ENCODE measurements at places on chromosomes 1 and 21.

GRCh38 chr1:1839311-1839965, 51.4 kb downstream of the GNB1 start:
- no peak for DNase-seq

GRCh38 chr1:48671578-48671977, 105.1 kb downstream of the BEND5 start:
- no peak for DNase-seq

DNA sequence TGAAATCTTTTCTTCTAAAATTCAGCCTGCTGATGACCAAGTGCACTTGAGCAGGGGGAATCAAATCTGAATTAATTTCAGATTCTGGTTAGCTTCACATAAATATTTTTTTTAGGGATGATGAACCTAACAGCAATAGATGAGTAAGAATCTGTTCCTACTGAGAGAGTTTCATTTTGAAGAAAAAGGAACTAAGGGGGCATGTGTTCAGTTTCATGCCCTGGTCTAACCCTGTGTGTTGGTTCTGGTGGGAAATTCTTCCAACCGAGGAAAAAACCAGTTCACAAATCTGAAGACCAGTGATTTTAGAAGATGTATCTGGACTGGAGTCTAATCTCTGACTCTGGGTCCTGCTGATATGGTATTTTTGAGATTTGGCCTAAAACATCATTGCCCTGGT, 13.7 kb downstream of the SELL start:
- no peak for DNase-seq

GRCh38 chr1:57770772-57771171, 346.9 kb upstream of the DAB1 start:
- no peak for DNase-seq

GRCh38 chr1:194658090-194658439, 1471.7 kb upstream of the B3GALT2 start:
- DNase-seq = no peak

GRCh38 chr1:212825798-212826452, 21.5 kb downstream of the SPATA45 start:
- no peak for DNase-seq

GRCh38 chr1:209157546-209158249, 425.8 kb upstream of the CAMK1G start:
- peak; percentile 82 for DNase-seq

- no peak for DNase-seq
Measured at GRCh38 chr1:91870322-91870721, 15.6 kb downstream of the TGFBR3 start.

DNA sequence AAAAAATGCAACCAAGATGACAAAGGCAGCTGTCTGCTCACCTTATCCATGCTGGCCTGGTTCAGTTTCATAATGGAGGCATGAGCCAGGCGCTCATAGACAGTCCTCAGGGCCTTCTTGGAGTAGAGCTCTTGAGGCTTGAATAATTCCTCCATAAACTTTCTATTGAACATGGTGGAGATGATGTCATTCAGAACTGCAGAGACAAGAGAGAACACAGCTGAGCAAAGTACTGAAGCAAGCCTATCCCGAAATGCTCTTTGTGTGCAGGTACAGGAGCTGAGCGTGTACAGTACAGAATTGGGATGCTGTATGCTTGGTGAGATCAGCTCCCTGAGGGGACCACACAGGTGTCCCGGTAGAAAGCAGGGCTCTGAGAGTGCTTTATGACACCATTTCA, 11.5 kb downstream of the OSCP1 start:
- DNase-seq = no peak

DNA sequence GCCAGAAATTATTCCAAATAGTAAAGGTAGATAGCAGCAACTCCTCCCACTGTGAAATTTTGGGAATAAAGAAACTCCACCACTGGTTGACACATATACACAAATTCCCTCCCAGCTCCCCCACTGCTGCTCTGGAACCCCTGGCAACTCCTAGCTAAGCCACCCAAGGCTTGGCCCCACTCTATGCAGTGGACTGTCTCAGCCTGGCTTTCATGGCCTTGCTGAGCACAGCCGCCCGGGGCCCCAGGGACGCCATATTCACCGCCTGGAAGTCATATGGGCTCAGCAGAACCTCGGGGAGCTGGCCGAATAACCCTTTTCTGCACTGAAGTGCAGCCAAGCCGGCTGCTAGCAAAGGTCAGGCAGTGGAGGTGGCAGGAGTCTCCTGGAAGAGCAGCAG, 15.4 kb upstream of the RBM34 start:
- DNase-seq = no peak

- DNase-seq = peak; percentile 72
Measured at GRCh38 chr1:67342076-67342890, 34.6 kb downstream of the IL12RB2 start.

GRCh38 chr21:38531591-38531990, 33.3 kb upstream of the ERG start:
- DNase-seq = no peak

DNA sequence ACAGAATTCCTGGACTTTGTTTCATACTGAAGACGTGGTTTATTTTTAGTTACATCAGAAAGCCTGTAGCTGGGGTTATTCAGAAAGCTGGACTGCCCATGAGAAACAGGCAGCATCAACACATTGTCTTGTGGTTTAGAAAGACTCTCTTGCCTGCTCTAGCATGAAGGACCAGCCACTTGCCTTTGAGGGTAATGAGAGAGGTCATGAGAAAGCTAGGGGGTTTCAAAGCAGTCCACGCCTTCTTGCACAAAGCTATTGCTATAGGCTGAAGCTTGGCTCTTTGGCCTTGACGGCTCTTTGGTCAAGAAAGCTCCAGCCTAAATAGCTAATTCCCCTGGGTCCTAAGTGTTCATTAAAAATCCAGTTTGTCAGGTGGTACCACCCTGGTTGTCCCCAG, 208.1 kb downstream of the PRDM2 start:
- no peak for DNase-seq

- no peak for DNase-seq
Measured at GRCh38 chr1:181174861-181175260, 86.4 kb downstream of the IER5 start.

DNA sequence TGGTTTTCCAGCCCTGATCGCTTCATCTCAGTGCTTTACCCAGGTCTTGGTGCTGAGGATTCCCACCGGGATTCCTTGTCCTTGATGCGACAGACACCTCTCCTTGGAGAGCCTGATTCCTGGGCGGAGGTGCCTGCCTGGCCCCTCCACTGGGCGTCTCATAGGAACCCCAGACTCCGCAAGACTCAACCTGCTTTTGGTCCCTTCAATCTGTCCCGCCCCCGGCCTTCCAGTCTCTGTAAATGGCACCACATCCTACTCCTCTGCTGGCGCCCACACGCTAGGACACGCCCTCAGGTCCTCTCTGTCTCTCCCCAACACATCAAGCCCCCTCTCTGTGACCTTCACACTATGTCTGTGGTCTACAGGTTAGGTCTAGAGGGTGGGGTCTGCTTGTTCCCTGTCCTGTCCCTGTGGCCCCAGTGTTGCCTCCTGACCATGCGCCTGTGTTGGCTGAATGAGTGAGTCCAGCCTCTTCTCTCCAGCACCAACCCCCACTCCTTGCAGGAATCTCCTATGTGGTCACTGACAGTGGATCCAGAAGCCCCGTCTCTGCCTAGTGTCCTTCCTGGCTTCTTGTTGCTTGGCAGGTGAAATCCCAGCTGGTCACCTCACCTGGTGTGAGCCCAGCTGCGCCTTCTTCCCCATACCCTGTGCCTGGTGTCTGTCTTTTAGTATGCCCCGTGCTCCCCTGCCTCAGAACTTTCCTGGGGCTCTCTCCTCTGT, 119.7 kb upstream of the C1orf174 start:
- DNase-seq = no peak

DNA sequence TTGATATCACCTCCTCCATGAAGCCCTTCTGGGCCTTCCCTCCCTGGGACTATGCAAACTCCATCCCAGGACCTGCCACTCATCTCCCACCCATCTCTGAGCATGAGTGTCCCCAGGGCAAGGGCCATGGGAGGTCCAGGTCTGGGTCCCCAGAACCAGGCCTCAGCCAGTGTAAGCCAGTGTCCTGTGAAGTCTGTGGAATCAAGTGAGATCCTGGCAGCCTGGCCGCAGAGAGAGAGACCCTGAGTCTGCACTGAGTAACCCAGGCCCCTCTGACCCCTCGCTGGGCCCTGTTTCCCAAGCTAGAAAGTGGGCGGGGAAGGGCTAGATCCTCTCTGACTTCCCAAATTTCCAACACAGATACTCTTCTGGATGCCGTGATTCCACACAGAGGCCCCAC, 132.7 kb downstream of the DMRTB1 start:
- DNase-seq = no peak

GRCh38 chr21:45080639-45081414, 6.4 kb downstream of the ADARB1 start:
- DNase-seq = no peak

DNA sequence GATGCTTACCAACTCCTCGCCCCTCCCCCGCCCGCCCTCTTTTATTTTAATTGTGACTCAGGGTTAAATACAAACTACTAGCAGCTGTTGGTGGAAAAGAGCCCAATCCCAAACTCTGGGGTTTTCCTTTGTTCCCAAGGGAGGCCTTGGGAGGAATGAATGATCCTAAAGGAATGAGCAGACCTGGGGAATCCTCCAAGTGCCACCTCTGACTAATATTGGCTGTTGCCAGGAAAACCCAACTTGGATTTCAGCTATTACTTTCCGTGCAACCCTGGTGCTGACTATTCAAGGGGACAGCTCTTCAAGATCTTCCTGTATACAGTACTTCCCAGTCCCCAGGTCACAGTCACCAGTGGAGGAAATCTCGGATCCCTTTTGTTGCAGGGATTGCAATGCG, 1.3 kb upstream of the S100A10 start:
- no peak for DNase-seq

- no peak for DNase-seq
Measured at GRCh38 chr1:61173118-61173517, 90.8 kb downstream of the NFIA start.

- no peak for DNase-seq
Measured at GRCh38 chr1:1048765-1049164, 25.3 kb downstream of the RNF223 start.

DNA sequence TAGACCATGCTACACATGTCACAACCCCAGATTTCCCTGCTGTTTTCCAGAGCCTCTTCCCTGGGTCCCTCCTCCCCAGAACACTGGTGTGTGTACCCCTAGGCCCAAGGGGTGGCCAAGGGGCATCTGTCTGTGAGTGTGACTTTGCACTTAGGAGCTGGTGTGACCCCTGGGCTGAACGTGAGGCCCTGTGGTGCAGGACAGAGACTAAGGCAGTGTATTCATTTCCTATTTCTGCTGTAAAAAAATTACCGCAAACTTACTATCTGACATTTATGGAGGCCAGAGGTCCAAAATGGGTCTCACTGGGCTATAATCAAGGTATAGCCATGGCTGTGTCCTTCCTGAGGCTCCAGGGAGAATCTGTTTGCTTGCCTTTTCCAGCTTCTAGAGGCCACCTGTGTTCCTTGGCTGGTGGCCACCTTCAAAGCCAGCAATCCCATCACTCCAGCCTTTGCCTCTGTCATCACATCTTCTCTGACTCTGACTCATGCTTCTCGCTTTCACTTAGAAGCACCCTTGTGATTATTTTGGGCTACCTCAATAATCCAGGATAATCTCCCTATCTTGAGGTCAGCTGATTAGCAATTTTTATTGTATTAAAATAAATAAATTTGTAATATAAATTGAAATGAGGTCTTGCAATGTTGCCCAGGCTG, 24.0 kb upstream of the ELOA start:
- DNase-seq = no peak

- no peak for DNase-seq
Measured at GRCh38 chr1:215584389-215584788, 17.3 kb downstream of the KCTD3 start.

GRCh38 chr1:158830074-158830677, 975 bp upstream of the MNDA start:
- DNase-seq = no peak

DNA sequence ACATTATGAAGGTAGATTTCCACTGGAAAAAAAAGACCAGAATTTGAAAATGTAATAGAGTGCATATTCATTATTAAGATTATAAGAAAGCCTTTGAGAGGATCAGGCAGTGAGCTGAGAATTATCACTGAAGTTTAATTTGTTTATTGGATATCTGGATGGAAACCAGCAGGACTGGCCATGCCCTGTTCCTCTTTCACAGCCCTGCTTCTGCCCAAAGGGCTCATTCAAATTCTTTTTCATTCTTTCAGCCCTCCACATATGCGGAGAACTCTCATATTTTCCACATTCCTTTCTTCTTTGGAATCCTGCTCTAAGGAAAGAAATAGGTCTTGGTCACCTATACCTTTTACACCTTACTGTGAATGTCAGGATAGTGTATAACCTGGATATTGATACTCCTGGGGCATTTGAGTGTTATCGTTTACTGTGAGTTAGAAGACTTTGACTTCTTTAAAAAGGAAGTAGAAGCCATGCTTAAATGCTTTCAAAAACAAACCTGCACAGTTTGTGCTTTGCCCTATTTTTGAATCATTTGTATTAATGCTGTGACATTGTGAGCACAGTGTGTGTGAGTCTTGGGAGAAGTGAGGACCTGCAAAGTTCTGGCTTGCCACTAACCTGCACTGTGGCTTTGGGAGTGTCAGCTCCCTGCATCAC, 35.5 kb downstream of the ST6GALNAC3 start:
- DNase-seq = no peak

DNA sequence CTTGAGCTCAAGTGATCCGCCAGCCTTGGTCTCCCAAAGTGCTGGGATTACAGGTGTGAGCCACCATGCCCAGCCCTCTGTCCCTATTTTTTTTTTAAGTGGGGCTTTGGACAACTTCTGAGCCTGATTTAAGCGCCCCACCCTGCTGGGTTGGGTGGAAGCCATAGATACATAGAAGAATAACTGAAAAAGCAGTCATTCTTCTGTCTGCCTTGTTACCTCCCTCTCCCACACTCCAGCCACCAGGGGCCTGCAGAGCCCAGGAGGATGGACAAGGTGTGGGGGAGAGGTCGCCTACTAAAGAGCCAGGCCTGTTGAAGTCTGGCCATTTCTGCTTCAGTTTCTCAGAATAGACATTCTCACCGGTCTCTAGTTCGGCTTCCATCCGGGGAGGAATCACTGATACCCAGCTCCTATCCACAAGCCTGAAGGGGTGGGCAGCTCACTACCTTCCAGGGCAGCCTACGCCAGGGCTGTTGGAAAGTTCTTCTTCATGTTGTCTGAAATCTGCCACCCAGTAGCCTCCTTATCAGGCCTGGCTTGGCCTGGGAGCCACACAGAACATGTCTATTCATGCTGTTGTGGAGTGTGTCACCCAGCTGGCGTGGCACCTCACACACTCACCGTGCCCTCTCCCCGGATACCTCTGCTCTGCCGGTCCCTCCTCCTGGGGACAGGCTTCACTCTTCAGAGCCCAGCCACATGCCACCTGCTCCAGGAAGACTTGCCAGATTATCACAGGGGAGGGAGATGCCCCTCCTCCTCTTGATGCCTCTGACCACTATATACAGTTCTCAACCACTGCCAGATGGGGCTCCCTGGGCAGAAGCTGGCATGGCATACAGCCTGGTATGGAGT, 27.7 kb downstream of the KNCN start:
- no peak for DNase-seq

All from iPS DF 19.7 (cell line).